Thoracic aorta (tissue), 2 donors: ENCODE measurements at places on chromosomes 2 and 18.

DNA sequence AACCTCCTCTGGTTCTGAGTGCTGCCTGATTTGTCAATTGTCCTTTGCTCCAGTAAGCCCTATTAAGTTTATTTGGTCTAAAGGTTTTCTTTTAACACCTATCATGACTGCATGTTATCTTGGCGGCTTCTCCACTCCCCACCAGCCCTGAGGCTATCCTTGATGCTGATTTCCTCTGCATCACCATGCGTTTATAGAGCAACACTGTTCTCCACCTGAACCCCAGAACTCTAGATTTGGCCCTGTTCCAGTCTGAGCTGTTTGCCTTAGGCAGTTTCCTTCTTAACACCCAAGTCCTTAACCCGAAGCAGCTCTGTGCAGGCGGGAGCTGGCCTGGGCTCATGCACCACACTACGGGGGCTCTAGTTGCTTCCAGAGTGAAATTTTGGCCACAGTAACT is 98.2 kb upstream of the NPAS2 start:
- DNase-seq, result no peak

- DNase-seq, result no peak
These were observed 33.1 kb upstream of the NPC1 start for GRCh38 chr18:23619388-23619881.

DNA sequence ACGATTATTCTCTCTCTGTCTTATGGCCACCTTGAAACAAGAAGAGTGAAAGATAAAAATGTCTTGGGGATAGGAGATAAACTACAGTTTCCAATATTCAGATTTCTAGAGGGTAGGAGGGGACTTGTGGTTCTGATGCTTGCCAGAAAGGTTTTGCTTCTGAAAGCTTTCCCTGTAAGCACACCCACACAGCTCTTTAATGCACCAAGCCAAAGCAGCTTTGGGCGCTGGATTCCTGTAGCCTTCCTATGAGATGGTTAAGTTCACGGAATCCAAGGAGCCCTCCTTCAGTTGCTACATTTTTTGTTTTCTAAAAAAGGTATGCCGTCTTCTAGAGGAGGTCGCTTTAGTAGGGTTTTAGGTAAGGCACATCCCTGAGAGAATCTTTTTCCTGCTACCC is 4.9 kb downstream of the LRRTM1 start:
- DNase-seq, result no peak

GRCh38 chr18:22637787-22638186 is 220.1 kb upstream of the CTAGE1 start:
- no peak for DNase-seq

- no peak for DNase-seq
These were observed 57.1 kb downstream of the CD226 start for GRCh38 chr18:69890558-69890957.

DNA sequence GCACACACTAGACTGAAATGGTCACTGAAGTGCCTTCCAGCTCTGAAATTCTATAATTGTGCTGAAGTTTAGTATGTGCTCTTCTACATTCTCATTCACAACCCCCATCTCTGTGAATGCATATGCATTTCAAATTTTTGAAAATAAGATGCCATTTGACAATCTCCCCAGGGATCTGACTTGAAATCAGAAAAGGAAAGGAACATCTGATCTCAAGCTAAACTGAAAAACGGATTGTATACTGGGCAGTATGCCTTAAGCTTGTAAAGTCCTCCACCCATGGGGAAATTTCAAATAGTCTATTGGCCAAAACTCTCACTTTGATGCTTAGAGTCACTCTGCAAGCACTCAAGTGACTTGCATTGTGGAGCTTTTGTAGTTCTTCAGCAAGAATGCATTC is 22.9 kb downstream of the FAP start:
- DNase-seq, result no peak

GRCh38 chr2:40415391-40415790 is 36.5 kb downstream of the SLC8A1 start:
- no peak for DNase-seq

DNA sequence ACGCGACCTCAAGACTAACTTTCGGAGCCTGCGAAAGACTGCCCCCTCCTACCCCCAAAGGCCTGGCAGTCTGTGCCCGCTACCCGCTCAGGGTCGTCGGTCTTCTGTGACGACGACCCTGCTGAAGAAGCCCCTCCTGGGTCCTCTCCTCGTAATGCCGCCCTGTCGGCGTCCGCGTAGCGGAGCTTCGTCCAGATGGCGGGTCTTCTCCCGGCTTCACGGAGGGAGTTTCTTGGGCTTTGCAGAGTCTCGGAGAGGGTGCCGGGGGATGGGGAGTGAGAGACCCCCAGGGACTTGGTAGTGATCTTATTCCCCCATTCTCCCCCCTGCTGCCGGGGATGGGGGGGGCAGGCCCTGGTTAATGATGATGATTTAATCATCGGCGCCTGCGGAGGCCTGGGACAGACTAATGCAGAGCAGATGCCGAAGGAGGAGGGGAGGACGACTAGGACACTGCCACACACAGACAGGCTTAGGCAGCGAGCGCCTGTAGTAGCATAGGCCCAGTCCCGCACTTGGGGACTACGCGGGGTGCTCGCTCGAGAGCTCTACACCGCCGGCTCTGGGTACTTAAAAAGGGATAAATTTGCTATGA is 528 bp upstream of the PCGF1 start:
- DNase-seq, result no peak

DNA sequence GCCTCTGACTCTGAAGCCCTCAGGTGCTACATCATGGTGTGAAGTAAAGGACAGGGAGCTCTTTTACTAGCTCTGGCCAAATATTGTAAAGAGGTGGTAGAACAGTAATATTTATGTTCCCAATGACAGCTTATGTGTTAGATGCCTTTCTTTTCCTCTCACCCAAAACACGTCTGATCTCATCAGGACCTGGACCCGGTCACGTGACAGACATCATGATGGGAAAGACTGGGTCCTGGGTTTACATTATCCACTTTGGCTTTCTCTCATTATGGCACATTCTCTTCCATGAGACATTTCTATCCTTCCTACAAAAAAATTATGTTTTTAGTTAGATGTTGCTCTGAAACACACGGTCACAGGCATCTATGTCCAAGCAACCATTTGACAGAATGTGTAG is 548.7 kb upstream of the CDH7 start:
- no peak for DNase-seq

GRCh38 chr2:109193807-109194619 is 65.0 kb downstream of the SH3RF3 start:
- DNase-seq, result no peak

DNA sequence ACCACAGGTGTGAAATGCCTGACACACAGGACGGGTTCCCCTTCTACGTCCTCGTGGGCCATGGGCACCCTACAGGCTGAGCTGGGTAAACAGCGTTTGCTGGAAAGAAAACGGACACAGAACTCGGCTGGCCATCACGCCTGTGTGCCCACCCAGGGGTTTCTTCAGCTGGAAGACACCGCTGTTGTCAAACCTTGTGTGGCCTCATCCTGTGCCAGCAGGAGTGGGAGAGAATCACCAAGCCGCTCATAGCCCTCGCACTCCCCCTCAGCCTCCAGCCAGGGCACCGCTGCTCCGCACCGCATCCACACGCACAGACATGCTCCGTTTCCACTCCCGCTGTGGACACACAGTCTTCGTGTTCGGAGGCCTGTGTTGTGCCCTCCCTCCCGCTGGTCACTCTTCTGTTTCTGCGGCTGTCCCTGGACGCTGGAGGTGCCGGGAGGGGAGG is 161.4 kb downstream of the PXDN start:
- no peak for DNase-seq

DNA sequence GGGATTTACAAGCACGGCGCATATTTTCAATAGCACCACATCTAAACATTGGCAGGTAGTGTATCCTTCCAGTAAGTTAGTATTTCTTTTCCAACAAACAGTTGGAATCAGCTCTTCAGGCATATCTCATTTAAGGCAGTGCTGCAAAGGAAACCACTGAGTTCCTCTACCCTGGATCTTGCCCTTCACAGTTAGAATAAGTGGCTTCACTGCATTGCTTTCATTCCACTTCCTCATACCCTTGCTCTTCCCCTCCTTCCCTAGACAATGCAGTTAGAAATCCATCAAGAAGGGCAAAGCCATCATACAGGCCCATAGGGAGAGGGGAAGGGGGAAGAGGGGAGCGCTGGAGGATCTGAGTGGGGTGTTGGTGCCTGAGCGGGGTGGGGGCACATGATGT is 173.7 kb downstream of the FBXO15 start:
- DNase-seq, result no peak

- no peak for DNase-seq
These were observed 30.4 kb upstream of the C2orf66 start for GRCh38 chr2:196839574-196839973.

DNA sequence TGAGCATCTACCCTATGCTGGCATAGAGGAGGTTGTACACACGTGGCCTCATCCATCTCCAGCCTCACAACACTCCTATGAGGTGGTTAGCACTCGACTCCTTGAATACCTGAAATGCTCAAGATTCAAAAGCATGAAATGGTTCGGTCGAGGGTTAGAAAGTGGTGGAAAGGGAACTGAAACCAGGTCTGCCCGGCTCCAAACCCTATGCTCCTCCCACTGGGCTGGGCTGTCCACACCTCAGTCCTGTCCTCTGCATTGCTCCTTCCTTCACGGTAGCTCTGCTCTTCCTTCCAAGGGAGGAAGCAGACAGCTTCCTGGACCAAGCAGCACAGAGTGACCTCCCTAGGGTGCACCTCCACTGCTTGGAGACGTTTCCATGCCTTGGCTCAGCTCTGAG is 565.2 kb upstream of the ID2 start:
- no peak for DNase-seq

- DNase-seq, result no peak
These were observed 193.7 kb downstream of the STK39 start for GRCh38 chr2:168053676-168054075.
